ENCODE measurements at places on chromosomes 1 and 21. TPM values are rescaled to one million over a fixed set of nuclear protein-coding genes. Genes with fewer than 3 reads are reported as not detected.

DNA sequence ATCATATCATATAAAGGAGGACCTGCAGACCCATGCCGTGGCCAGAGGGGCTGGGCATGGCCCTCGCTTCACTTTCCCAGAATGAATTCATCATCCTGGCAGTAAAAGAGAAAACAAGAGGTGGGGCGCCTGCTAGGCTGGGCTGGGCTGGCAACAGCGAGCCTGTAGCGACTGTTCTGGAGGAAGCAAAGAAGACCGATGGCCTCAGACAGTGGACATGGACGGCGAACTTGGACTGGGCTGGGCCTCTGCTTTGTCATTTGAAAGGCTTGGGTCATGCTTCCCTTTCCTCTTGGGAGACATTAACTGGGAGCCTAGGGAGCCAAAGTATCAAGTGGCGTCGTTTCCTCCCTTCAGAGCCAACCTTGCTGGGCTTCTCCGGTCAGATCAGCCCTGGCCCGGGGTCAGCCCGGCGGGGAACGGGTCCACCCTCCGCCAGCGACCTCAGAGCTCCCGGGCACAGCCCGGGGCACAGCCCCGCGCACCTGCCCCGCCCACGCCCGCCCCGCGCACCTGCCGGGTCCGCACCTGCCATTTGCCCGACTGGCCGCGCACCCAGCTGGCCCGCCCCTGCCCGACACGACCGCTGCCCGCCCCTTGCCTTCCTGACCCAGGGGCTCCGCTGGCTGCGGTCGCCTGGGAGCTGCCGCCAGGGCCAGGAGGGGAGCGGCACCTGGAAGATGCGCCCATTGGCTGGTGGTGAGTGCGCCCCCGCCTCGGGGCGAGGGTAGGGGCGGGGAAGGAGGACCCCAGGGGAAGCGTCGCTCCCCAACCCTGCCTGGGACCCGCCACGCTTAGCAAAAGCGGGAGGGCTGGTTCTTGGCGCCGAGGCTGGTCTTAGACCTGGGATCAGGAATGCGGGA, at the start of gene FAM3B:
Gene FAM3B, plus strand, starts transcription at position 602 of the 863 bp plus-strand sequence. Its CDS starts 79 bp downstream, at position 681.
- DNase-seq: peak; percentile 26

GRCh38 chr1:51518033-51518585, 957 bp downstream of the EPS15 start:
- peak; percentile 37 for DNase-seq

DNA sequence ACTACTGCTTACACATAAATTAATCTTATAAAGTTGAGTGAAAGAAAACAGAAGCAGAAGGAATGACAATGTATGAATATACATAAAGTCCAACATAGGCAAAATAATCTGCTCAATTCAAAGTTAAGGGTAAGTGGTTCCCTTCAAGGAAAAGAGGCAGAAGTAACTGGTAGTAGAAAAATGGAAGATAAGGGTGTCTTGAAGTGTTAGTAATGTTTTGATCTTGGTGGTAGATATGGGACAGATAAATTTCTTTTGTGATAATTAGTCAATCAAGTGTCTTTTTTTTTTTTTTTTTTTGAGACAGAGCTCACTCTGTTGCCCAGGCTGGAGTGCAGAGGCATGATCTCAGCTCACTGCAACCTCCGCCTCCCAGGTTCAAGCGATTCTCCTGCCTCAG, 12.7 kb downstream of the USP48 start:
- DNase-seq: no peak

GRCh38 chr1:36366091-36366661, 19.5 kb downstream of the STK40 start:
- no peak for DNase-seq

- no peak for DNase-seq
These were observed 7.6 kb upstream of the ENAH start for GRCh38 chr1:225660544-225660946.

GRCh38 chr21:35530766-35531165, 481.7 kb upstream of the RUNX1 start:
- no peak for DNase-seq

DNA sequence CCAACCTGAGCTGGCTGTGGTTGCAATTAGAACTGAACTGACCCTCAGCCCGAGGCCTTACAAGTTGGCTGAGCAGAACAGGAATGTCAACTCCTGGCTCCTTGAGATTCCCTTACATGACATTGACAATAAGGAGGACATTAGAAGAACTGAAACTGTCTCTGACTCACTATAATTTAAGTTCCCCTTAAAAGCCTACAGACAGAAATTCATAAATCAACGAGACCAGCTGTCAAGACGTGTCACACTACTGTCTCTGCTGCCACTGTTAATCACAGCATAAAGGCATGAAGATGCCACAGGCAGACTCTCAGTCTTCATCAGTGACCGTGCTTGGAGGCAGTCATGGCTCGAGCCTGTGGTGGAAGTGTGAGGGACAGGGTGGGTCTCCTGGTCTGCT, 168.8 kb downstream of the GABPA start:
- no peak for DNase-seq

DNA sequence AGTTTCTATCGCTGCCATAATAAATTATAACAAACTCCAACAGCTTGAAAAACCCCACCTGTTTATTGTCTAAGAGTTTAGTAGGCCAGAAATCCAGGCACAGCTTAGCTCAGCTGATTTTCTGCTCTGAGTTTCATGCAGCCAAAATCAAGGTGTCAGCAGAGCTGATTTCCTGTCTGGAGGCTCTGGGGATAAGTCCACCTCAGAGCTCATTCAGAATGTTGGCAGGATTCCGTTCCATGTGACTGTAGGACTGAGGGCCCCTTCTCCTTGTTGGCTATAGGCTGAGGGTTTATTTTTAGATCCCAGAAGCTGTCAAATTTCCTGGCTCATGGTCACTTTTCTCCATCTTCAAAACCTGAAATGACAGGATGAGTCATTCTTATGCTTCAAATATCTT, 91.6 kb upstream of the CHODL start:
- no peak for DNase-seq

DNA sequence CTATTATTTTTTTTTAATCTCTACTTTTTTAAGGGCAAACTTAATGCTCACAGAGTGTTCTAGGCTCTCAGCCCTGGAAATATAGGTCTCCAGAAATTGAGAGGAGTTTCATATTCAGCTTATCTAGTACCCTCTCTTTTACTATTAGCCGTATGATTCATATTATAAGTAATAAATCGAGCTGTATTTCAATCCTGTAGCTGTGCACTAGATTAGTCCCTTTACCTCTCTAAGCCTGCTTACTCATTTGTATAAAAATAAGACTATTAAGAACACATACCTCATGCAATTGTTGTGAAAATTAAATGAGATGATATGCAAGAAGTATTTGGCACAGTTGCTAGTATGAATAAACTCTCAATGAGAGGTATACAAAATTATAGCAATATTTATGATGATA, 128.2 kb upstream of the HOOK1 start:
- DNase-seq: no peak

SMCP gene
- total RNA-seq: not detected

GPR161 gene
- total RNA-seq: 8.4 TPM

TMPRSS15 gene
- total RNA-seq: not detected

Measured in Calu3 (cell line).